WTC11 (cell line): ENCODE measurements at places on chromosomes 6 and 20.

- no peak for DNase-seq
Observed at GRCh38 chr20:20505554-20505953, 137.7 kb downstream of the INSM1 start.

DNA sequence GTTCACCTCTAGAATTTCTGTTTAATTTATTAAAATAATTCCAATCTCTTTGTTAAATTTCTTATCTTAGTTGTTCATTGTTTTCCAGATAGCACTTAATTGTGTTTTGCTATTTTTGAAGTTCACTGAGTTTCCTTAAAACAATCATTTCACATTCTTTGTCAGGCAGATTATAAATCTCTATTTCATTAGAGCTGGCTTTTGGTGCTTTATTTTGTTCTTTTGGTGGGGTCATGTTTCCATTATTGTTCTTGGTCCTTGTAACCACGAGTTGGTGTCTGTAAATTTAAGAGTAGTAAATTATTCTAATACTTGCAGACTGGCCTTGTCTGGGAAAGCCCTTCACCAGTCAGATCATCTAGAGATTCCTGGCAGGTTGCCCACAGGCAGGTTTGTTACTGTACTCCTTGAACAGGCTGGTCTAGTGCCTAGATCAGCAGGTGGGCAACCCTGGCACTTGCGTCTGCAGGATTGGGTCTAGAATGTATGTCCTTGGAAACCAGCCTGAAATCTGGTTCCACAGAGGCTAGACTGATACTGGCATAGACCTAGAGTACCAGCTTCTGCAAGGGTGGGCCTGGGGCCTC lies 110.4 kb downstream of the ADGB start:
- no peak for DNase-seq

DNA sequence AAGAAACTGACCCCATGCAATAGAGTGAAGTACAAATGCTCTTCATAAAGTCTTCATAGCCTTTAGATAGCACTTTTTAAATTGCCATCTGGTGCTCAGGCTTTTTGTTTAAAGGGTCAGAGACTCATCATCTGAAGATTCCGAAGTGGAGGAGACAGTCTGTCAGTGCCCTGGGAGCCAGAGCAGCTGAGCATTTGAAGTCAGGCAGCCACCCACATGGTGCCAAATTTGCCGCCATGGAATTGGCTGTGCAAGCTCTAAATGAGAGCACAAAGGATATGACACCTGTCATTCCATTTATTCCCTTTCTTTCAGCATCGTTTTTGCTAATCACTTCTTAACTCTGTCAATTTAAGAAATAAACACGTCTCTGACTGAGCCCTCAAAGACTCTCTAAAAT lies 32.8 kb upstream of the CEP162 start:
- DNase-seq, result no peak

- no peak for DNase-seq
Observed at GRCh38 chr6:107524626-107525025, 34.7 kb downstream of the SOBP start.

DNA sequence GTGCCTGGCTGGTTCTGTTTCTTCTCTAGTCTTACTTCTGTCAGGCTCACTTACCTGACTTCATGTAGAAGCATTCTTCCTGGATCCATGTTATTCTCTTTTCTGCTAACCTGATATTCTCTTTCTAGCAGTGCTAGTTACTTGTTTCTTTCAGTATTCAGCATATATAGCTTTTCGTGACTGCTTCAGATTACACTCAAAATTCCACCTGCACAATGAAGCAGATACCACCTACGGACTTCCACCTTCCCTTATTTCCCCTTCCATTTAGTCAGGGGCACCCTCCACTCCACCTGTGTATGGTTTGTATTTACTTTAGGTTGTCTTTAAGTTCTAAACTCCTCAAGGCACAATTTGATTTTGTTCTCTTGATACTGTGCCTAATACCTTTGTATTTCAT lies 36.8 kb downstream of the ZFAND3 start:
- DNase-seq, result no peak

DNA sequence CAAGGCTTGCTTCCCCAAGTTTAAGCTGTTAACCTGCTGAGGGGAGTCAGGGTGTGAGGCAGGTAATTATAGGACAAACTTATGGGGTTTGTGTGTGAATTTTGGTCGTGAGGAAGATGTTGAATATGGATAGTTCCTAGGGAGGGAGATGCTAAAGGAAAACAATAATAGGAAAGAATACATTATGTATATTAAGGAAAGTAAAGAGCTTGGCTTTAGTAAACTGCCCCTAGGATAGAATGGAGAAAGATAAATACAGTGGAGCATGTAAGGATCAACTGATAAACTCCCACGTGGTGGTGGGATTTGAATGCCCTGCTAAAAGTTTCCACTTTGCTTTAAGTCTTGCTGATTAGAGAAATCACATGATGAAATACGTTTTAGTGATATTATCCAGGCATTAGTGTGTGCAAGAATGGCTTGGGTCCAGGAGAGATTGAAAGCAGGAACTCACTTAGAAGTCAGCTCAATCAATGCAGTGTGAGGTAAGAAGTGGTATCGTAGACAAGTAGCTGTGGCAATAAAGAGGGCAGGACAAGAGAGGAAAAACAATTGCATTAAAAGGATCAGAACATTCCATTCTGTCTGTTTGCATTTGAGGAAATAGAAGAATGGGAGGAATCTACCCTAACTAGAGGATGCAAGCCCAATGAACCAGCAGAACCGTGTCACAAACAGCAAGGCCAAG lies 52.5 kb downstream of the RPS12 start:
- DNase-seq, result no peak

DNA sequence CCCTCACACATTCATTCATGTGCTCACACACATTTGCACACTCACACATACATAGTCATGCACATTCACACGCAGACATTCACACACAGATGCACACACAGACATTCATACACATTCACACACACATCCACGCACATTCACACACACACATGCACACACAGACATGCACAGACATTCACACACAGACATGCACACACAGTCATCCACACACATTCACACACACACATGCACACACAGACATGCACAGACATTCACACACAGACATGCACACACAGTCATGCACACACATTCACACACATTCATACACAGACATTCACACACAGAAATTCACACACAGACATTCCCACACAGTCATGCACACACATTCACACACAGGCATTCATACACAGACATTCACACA lies 147.3 kb downstream of the PACRG start:
- no peak for DNase-seq
